HFF-Myc (cell line): ENCODE measurements at places on chromosomes 11 and 22.
A peak's percentile ranks its signal among the peaks of the same experiment; 100 is the strongest.

GRCh38 chr11:69638941-69639681, 1.8 kb upstream of the CCND1 start:
- DNase-seq: peak; percentile 94

- no peak for DNase-seq
Observed at GRCh38 chr11:43983221-43983810, 40.9 kb downstream of the C11orf96 start.

DNA sequence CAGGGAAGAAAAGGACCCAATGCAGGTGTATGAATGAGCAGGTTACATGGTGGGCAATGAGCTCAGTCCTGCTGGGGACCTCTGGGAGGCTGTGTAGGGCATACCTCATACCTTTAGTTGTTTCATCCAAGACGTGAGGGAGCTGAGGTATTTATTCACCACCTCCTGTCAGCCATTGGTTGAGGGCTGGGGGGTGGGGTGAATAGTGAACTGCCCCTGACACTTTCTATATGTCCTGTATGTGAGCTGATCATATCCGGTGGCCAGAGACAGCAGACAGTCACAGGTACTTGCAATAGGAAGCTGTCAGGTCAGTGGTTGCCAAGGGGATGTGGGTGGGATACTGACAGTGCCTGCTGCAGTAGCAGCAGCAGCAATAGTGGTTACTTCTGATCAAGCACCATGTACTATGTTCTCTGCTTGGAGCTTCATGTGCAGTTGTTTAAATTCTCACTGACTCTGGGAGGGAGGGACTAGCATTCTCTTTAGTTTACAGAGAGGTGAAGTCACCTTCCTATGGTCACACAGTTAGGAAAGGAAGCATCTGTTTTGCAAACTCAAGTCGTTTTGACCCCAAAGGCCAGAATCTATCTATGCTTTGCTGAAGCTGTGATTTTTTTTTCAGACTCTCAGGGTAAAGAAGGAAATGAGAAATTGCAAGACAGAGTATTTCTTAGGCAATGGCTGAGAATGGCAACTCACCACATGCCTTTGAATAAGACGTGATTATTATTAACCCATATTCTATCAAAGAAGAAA, 54.0 kb downstream of the MIAT start:
- no peak for DNase-seq

- DNase-seq: no peak
Observed at GRCh38 chr22:49613511-49614270, 214.0 kb downstream of the BRD1 start.

GRCh38 chr11:117501237-117501898, 173.7 kb downstream of the CEP164 start:
- DNase-seq: no peak

GRCh38 chr11:898540-899190, 11.9 kb downstream of the CHID1 start:
- no peak for DNase-seq
